ENCODE measurements at places on chromosomes 6 and 20.
A peak's percentile ranks its signal among the peaks of the same experiment; 100 is the strongest.

GRCh38 chr6:82588020-82588419, 224.4 kb downstream of the TPBG start:
- DNase-seq: no peak

DNA sequence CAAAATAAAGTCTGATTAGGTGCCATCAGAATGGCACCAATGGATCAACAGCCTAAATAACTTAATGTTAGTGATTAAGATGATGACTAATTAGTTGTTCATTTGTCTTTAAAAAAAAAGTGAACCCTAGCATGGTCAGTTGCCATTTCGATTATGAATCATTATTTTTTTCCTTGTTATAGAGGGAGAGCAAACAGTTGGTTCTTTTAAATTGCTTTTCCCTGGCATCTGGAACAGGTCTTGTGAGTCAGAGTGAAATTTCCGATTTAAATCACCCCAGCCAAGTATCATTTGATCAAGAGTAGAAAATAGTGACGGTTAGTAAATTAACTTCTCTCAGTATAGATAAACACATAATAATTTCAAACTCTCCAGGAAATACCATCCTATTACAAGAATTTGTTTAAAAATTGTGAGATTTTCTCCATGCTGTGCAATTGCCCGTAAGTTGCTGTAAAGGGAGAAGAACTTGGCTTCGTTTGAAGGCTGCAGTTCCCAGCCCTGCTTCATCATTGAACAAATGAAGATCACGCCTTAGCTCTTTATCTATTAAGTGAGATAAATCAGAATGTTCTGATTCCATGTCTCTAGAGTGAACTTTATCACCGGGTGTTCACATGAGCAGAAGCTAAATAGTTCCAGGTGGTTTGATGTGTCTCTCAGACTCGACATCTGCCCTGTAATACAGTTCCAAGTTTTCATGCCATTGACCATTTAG, 741.3 kb downstream of the DOK5 start:
- DNase-seq: no peak

DNA sequence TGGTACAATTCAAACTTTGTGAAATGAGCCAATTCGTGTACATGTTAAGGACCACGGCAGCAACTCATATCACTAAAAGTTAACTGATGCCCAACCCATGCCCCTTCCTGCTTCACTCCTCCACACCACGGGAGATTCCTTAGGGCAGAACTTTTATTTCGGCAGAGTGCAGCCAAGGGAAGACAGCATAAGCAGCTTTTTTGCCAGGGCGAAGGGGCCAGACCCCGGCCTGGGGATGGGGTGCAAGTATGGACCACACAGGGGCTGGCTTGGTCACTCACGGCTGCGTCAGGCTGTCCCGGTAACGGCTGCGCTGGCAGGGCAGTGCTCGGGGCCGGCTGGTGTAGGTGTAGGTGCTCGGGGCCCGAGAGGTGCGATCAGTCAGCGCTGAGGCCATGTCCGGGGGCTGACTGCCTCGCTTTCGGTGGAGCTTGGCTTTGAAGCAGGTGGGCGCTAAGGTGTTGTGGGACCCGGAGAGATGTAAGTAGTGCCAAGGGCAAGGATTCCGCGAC, 792 bp downstream of the RSPH3 start:
- no peak for DNase-seq

DNA sequence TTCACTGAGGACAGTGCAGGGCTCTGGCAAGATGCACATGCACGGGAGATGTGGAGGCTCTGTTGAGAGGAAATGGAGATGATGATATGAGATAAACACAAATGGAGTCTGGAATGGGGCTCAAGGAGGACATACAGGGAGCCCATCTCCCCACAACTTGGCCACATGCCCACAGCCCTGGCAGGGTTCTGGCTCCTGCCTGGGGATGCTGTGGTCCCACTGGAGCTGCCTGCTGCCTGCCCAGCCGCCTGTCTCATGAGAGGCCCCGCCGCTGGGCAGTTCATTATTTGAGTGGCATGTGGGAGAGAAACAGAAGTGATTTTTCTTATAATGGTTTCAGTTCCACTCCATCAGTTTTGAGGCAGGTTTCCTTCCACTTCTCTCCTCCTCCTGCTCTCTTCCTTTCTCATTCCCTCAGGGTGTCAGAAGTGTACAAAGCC, 133.6 kb upstream of the TRAF3IP2 start:
- DNase-seq: no peak

- DNase-seq: peak; percentile 15
Measured at GRCh38 chr6:37679539-37680476, 17.9 kb downstream of the MDGA1 start.

Measured in CD4-positive, alpha-beta T cell treated with Interleukin-4 for 1 hour (primary cell).